ENCODE measurements at places on chromosomes 1 and 21. TPM values are rescaled to one million over a fixed set of nuclear protein-coding genes. Genes with fewer than 3 reads are reported as not detected.

DNA sequence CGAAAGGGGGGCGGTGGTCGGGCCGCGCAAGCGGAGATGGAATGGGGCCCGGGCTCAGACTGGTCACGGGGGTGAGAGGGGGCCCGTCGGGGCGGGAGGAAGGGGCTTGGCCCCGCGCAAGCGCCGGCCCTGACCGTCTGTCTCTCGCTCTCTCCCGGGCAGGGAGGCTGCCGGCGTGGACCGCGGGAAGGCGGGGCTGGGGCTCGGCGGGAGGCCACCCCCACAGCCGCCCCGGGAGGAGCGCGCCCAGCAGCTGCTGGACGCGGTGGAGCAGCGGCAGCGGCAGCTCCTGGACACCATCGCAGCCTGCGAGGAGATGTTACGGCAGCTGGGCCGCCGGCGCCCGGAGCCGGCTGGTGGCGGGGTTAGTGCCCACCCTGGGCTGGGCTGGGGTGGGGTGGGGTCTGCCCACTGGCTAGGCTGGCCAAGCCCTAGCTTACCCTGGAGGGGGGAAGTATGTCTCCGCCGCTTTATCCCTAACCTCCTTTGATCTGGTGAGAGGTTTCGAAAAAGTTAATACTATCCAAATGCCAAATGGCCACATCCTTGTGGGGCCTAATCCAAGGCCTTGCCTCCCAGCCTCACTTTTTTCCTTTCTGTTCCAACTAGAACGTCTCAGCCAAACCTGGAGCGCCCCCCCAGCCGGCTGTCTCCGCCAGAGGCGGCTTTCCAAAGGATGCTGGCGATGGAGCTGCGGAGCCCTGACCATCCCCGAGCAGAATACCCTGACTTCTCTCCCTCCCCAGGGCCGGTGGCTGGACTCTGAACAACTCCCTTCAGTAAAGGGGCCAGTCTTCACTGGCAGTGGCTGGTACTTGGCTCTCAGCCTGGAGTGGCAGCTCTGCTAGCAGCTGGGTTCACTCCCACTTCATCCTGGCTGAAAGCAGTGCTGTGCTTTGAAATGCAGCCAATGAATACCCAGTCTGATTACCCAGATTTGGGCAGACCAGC lies 636 bp upstream of the YRDC start:
- peaks cover 8% of the 10 kb centered on the region for H3K36me3 ChIP-seq
- H3K27me3 ChIP-seq, result no peaks in the 10 kb centered on the region
- DNase-seq, result peak; percentile 82
- H3K4me3 ChIP-seq, result peak overlapping the region; percentile 93
- H3K4me1 ChIP-seq, result peaks cover 15% of the 10 kb centered on the region

GRCh38 chr1:117416546-117417125 lies 49.4 kb downstream of the MAN1A2 start:
- H3K4me1 ChIP-seq, result no peaks in the 10 kb centered on the region
- peaks cover 21% of the 10 kb centered on the region for H3K36me3 ChIP-seq
- no peaks in the 10 kb centered on the region for H3K27me3 ChIP-seq

GRCh38 chr1:49013079-49013478 lies 236.4 kb upstream of the BEND5 start:
- no peaks in the 10 kb centered on the region for H3K4me1 ChIP-seq
- H3K4me3 ChIP-seq, result no peak overlapping the region
- H3K36me3 ChIP-seq, result no peaks in the 10 kb centered on the region
- DNase-seq, result no peak

- peaks cover under 1% of the 10 kb centered on the region for H3K4me1 ChIP-seq
- H3K4me3 ChIP-seq, result no peak overlapping the region
- no peak for DNase-seq
- H3K27me3 ChIP-seq, result peaks cover 34% of the 10 kb centered on the region
Observed at GRCh38 chr1:47030170-47030805, 6.8 kb downstream of the CYP4X1 start.

- no peaks in the 10 kb centered on the region for H3K4me1 ChIP-seq
- no peak overlapping the region for H3K4me3 ChIP-seq
- H3K27ac ChIP-seq, result no peak overlapping the region
- no peaks in the 10 kb centered on the region for H3K36me3 ChIP-seq
- DNase-seq, result no peak
Observed at GRCh38 chr21:25710550-25710949, 24.2 kb downstream of the ATP5PF start.

GRCh38 chr1:160795951-160796383 lies at the start of gene LY9:
LY9 (plus strand) TSS chr1:160796174; CDS start chr1:160796188, 14 bp downstream.
- no peaks in the 10 kb centered on the region for H3K27me3 ChIP-seq
- H3K4me3 ChIP-seq, result no peak within 1 kb of the TSS
- DNase-seq, result no peak
- no peak within 1 kb of the TSS for H3K27ac ChIP-seq
- H3K36me3 ChIP-seq, result no peaks in the 10 kb centered on the region
- H3K4me1 ChIP-seq, result no peaks in the 10 kb centered on the region

DNA sequence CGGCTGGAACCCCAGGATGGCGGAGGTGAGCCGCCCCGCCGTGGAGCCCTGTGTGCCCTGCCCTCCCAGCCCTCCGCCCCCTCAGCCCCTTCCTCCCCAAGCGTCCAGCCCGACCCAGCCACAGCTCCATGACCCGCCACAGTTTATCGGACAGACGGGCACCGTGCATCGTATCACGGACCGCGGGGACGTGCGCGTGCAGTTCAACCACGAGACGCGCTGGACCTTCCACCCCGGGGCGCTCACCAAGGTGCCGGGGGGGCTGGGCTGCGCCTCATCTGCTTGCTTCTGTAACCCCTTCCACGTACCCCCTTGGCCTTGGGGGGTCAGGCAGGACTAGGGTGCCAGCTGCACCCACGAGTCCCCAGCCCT lies 6.6 kb upstream of the MMP23B start:
- DNase-seq, result peak; percentile 67
- H3K4me1 ChIP-seq, result no peaks in the 10 kb centered on the region

- no peak overlapping the region for H3K27ac ChIP-seq
- no peaks in the 10 kb centered on the region for H3K36me3 ChIP-seq
- no peaks in the 10 kb centered on the region for H3K27me3 ChIP-seq
- H3K4me1 ChIP-seq, result no peaks in the 10 kb centered on the region
Observed at GRCh38 chr1:72433591-72433990, 151.3 kb upstream of the NEGR1 start.

DNA sequence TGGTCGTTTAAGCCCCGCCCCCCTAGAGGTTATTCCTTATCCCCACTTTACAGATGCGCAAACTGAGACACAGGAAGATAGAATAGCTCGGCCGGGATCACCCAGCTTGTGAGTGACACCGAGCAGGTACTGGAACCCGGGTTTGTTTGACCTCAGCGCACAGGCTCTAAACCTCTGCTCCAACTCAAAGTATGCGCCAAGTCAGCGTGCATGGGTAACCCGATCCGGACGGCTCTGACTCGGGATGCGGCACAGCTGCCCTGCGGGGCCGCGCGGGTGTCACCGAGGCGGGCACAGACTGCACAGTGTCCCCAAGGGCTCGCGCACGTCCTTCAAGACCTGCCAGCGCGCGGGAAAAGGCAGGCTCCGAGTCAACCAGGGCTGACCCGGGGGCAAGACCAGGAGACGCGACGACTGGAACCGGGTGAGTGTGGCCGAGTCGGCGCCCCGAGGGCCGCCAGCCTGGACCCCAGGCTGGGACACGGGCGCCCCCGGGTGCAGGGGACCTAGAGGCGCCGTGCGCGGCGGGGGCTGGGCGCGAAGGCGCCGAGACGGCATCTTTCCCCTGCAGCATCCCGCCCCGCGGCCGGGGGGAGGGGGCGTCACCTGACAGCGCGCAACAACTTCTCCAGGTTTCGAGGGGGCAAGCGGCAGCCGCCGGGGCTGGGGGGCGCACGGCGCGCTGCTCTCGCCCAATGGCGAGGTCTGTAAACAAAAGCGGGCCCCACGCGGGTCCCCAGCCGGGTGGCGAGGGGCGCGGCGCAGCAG lies 101.9 kb upstream of the SOD1 start:
- peak overlapping the region; percentile 85 for H3K4me3 ChIP-seq
- no peak overlapping the region for H3K27ac ChIP-seq
- H3K4me1 ChIP-seq, result peaks cover 46% of the 10 kb centered on the region
- DNase-seq, result peak; percentile 72
- H3K27me3 ChIP-seq, result peaks cover 29% of the 10 kb centered on the region

- no peak overlapping the region for H3K4me3 ChIP-seq
- H3K27ac ChIP-seq, result no peak overlapping the region
- no peak for DNase-seq
Observed at GRCh38 chr1:235942979-235943575, 76.4 kb upstream of the LYST start.

DNA sequence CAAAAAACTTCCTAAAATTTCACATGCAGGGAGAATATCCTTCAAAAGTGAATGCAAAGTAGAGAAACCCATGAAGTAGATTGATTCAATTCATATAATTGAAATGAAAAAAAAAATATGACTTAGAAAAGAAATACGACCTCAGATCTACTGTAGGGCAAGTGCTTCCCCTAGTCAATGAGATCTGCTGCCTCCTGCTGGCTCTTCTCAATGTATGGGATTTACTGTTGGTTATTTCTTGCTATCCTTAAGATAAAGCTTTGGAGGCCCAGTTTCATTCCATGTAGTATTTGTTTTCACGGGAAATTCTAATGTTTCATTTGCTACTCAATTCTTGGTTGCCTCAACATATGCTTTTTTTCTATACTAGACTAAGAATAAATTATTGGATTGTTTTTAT lies 46.2 kb downstream of the ZNF648 start:
- no peaks in the 10 kb centered on the region for H3K4me1 ChIP-seq
- no peak overlapping the region for H3K4me3 ChIP-seq
- no peaks in the 10 kb centered on the region for H3K27me3 ChIP-seq
- DNase-seq, result no peak
- no peaks in the 10 kb centered on the region for H3K36me3 ChIP-seq

DNA sequence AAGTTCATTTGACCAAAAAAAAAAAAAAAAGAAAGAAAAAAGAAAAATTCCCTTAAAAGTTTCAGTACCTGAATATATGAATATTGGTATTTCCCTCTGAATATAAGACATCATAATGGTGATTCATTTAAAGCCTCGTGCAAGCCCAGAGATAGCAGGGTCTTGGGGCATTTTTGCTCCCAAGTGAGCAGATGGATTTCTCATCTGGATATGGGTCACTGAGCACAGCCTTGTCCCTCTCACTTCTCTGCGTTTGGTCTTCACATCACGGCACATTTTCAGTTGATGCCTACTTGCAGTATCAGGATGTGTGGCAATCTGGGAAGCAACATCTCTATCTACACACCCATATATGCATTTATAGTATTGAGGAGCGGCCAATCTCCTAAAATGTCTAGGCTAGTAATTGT lies 12.7 kb downstream of the CD58 start:
- H3K36me3 ChIP-seq, result peaks cover 8% of the 10 kb centered on the region
- no peaks in the 10 kb centered on the region for H3K4me1 ChIP-seq
- H3K27me3 ChIP-seq, result no peaks in the 10 kb centered on the region
- no peak overlapping the region for H3K4me3 ChIP-seq
- no peak for DNase-seq

DNA sequence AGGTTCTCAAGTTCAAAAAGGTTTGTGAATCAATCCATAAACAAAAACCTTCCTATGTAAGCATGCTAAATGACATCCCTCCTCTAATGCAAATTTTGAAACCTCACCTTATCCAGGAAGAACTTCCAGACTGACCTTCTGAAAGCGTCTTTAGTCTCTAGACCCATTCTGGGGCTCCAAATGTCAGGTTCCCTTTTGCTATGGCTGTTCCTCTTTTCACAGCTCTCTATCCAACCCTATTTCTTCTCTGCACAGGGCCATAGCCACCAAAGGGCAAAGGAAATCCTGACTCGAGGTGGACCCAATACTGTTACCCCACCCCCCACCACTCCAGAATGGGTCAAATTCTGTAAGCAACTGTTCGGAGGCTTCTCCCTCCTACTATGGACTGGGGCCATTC lies 3.4 kb downstream of the ATP1A4 start:
- no peaks in the 10 kb centered on the region for H3K4me1 ChIP-seq
- H3K27me3 ChIP-seq, result peaks cover 3% of the 10 kb centered on the region
- no peaks in the 10 kb centered on the region for H3K36me3 ChIP-seq
- H3K27ac ChIP-seq, result no peak overlapping the region
- no peak for DNase-seq
- H3K4me3 ChIP-seq, result no peak overlapping the region

GRCh38 chr1:45687754-45688740 lies at the start of gene TMEM69:
TMEM69 (plus strand) TSS chr1:45688181; CDS start chr1:45691069, 2,888 bp downstream.
- DNase-seq, result peak; percentile 78
- H3K4me3 ChIP-seq, result peak within 1 kb of the TSS; percentile 100
- H3K36me3 ChIP-seq, result peaks cover 6% of the 10 kb centered on the region
- H3K27me3 ChIP-seq, result no peaks in the 10 kb centered on the region
- H3K4me1 ChIP-seq, result peaks cover 17% of the 10 kb centered on the region
- H3K27ac ChIP-seq, result peak within 1 kb of the TSS; percentile 100

DNA sequence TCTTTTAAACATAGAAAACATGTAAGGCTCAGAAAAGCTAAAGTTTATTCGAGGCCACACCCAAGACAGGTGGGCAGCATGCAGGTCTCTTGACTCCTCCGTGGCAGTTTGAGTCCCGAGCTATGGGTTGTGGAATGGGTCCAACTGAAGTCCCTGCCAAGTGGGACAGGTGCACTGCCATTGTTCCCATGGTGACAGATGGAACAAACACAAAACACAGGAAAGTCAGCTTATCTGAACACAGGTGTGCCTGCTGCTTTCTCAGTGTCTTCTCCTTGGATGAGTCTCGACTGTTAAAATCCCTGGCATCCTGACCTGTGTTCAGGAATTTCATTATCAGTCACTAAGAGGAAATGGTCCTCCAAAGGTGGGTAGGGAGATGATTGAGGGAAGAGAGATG lies 99.0 kb upstream of the RAB4A start:
- DNase-seq, result no peak
- H3K4me3 ChIP-seq, result no peak overlapping the region
- peak overlapping the region; percentile 60 for H3K27ac ChIP-seq
- no peaks in the 10 kb centered on the region for H3K36me3 ChIP-seq
- peaks cover 3% of the 10 kb centered on the region for H3K27me3 ChIP-seq

DNA sequence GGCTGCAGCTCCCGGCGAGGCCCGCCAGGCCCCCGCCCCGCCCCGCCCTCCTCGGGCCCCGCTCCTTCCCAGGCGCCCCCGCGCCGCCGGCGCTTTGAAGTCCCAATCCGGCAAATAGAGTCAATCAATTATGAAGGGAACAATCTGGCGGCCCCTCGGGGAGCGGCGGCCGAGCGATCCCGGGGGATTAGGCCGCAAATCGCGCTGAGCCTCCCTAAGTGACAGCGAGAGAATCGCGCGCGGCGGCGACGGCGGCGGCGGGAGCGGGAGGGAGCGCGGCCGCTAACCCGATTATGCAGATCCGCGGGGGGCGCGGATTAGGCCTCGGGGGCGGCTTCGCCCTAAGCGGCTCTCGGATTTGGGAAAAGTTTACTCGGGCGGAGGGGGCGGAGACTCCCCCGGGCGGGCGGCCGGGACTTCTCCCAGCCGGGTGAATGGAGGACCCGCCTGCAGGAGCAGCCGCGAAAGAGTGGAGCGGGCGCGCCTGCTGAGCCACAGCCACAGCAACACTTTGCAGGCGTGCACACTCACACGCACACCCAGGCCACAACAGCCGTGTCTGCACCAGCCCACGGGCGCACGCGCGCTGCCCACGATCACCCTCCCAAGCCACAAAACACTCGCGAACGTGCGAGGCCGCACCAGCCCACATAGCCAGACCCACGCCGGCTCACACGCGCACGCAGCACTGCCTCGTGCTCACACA lies 23.0 kb upstream of the DMBX1 start:
- no peaks in the 10 kb centered on the region for H3K36me3 ChIP-seq
- no peak for DNase-seq
- peaks cover 5% of the 10 kb centered on the region for H3K4me1 ChIP-seq
- H3K27me3 ChIP-seq, result peaks cover 88% of the 10 kb centered on the region
- H3K4me3 ChIP-seq, result peak overlapping the region; percentile 82

The SELENON gene
- 68.7 TPM for total RNA-seq

The LEMD1 gene
- 5.5 TPM for total RNA-seq

The PLCH2 gene
- total RNA-seq, result 0.67 TPM

The CCDC27 gene
- total RNA-seq, result not detected

The TMEM61 gene
- 3.8 TPM for total RNA-seq

The RGS1 gene
- 1.1 TPM for total RNA-seq

The RIMS3 gene
- total RNA-seq, result 4.2 TPM

The AGBL4 gene
- 0.79 TPM for total RNA-seq

Measured in type B pancreatic cell (in vitro differentiated cells).